ENCODE measurements at places on chromosomes 6 and 20. TPM values are rescaled to one million over a fixed set of nuclear protein-coding genes. Genes with fewer than 3 reads are reported as not detected.

The KCNQ2 gene
- not detected for total RNA-seq

- no peak for DNase-seq
- no peak overlapping the region for H3K4me3 ChIP-seq
- H3K36me3 ChIP-seq, result no peaks in the 10 kb centered on the region
- H3K27me3 ChIP-seq, result peaks cover 49% of the 10 kb centered on the region
- no peak overlapping the region for H3K27ac ChIP-seq
Measured at GRCh38 chr20:45502561-45502960, 12.9 kb downstream of the SPINT3 start.

The NINL gene
- total RNA-seq, result 2.8 TPM

The HLA-G gene
- total RNA-seq, result 0.15 TPM

GRCh38 chr6:50791900-50792508, 26.7 kb upstream of the TFAP2B start:
- H3K27me3 ChIP-seq, result no peaks in the 10 kb centered on the region
- no peaks in the 10 kb centered on the region for H3K36me3 ChIP-seq
- DNase-seq, result no peak
- no peaks in the 10 kb centered on the region for H3K4me1 ChIP-seq

DNA sequence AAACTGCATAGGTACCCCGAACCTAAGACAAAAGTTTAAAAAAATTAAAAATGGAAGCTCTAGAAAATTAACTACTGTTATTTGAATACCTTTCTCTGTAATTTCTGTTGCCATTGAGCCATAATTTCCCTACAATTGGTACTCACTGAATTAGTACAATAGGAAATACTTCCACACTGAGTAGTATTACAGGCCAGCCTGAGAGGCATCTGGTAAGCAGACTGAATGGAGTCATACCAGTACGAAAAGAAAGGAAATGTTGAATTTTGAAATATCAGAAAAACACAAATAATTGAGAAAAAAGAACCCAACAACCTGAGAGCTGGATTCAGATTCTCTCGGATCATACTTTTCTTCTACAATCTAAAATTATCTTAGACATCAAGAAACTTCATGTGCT, 791.3 kb downstream of the TENT5A start:
- no peak overlapping the region for H3K27ac ChIP-seq
- no peak for DNase-seq
- no peak overlapping the region for H3K4me3 ChIP-seq
- no peaks in the 10 kb centered on the region for H3K4me1 ChIP-seq

All from activated CD4-positive, alpha-beta memory T cell treated with anti-CD3 and anti-CD28 coated beads, Interleukin-2, amount 10 ng/mL, durations not matched to agents 7 days and 5 days (primary cell).